Heart left ventricle (tissue), 16 donors: ENCODE measurements at places on chromosomes 7 and 10.

- DNase-seq: no peak
Observed at GRCh38 chr7:41702635-41703371, at the start of gene INHBA. Gene INHBA (minus strand): TSS chr7:41703090. CDS start chr7:41700374, 2,716 bp downstream.

DNA sequence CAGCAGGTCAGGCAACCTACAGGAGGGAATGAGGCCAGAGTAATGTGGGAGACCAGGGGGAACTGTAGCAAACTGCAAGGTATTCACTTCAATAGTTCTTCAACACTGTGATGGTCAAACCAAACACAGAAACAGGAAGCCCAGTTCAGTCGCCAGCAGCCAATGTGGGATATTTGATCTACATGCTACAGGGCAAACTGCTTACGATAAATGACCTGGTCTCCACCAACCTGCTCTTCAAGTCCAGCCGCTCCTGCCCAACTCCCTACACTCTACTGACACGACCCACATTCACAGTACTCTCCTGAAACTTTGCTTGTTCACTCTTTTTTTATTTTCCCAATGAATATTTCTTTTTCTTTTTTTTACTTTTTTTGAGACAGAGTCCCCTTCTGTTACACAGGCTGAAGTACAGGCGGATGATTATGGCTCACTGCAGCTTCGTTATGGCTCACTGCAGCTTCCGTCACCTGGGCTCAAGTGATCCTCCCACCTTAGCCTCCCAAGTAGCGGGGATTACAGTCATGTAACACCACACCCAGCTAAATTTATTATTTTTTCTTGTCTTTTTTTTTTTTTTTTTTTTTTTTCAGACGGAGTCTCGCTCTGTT lies 42.1 kb downstream of the MDH2 start:
- DNase-seq: no peak

GRCh38 chr10:104253606-104254410 lies 884 bp upstream of the GSTO1 start:
- DNase-seq: no peak

GRCh38 chr7:45239486-45239885 lies 81.9 kb downstream of the RAMP3 start:
- no peak for DNase-seq
